ENCODE measurements at places on chromosomes 1 and 21. TPM values are rescaled to one million over a fixed set of nuclear protein-coding genes. Genes with fewer than 3 reads are reported as not detected.

- no peak for DNase-seq
- H3K36me3 ChIP-seq: no peaks in the 10 kb centered on the region
- peaks cover 45% of the 10 kb centered on the region for H3K27me3 ChIP-seq
Measured at GRCh38 chr1:39681294-39681693, 9.4 kb upstream of the NT5C1A start.

- no peak overlapping the region for H3K4me3 ChIP-seq
- DNase-seq: no peak
- H3K27me3 ChIP-seq: peaks cover 23% of the 10 kb centered on the region
- no peaks in the 10 kb centered on the region for H3K36me3 ChIP-seq
- H3K27ac ChIP-seq: no peak overlapping the region
Measured at GRCh38 chr21:34357889-34358288, 5.9 kb upstream of the KCNE2 start.

- DNase-seq: no peak
- no peaks in the 10 kb centered on the region for H3K4me1 ChIP-seq
- no peak overlapping the region for H3K27ac ChIP-seq
Measured at GRCh38 chr1:11952455-11953109, 18.1 kb downstream of the PLOD1 start.

GRCh38 chr1:241389400-241389799 is 32.4 kb upstream of the RGS7 start:
- DNase-seq: no peak
- H3K36me3 ChIP-seq: no peaks in the 10 kb centered on the region
- no peak overlapping the region for H3K27ac ChIP-seq
- H3K4me3 ChIP-seq: no peak overlapping the region
- peaks cover 3% of the 10 kb centered on the region for H3K27me3 ChIP-seq

GRCh38 chr1:208192995-208193394 is 51.2 kb downstream of the PLXNA2 start:
- H3K27me3 ChIP-seq: no peaks in the 10 kb centered on the region
- peaks cover 44% of the 10 kb centered on the region for H3K36me3 ChIP-seq
- H3K4me1 ChIP-seq: peaks cover 37% of the 10 kb centered on the region
- no peak for DNase-seq

DNA sequence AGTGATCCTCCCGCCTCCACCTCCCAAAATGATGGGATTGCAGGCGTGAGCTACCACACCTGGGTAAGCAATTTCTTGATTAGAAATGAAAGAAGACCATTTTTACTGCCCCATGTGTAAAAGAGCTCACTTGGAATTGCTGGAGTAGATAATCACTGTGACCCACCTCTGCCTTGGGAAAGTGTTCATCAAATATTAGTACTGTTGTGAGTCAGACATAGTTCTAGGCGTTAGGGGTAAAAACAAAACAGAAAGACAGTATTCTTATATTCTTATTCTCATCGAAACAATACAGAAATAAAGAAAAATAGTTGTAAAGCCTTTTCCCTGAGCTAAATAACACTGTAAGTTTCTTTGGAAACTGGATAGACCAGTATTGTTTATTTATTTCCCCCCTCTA is 36.2 kb downstream of the CELF3 start:
- H3K4me3 ChIP-seq: peak overlapping the region; percentile 77
- peaks cover 34% of the 10 kb centered on the region for H3K4me1 ChIP-seq
- H3K27me3 ChIP-seq: no peaks in the 10 kb centered on the region
- DNase-seq: peak; percentile 26
- H3K36me3 ChIP-seq: 0 out of 2 replicates have a peak, but pooled peaks cover 8% of the 10 kb centered on the region

DNA sequence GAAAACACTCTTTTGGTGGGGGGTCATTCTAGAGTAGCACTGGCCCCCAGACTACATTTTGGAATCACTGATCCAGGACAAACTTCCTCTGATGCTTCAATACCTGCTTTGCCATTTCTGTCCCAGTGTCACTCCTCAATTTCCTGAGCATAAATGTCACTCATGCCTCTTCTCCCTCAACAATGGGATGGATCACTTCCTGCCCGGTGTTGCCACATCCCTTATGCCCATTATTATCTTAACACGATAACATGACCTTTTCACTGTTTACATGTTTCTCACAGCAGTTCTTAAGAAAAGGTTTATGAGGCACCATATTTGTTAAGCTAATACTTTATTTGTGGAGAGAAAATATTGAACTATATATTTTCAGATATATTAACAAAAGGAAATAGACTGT is 3.9 kb upstream of the ITLN1 start:
- no peaks in the 10 kb centered on the region for H3K4me1 ChIP-seq
- no peak overlapping the region for H3K27ac ChIP-seq
- peaks cover 3% of the 10 kb centered on the region for H3K27me3 ChIP-seq
- H3K36me3 ChIP-seq: no peaks in the 10 kb centered on the region

- H3K27ac ChIP-seq: no peak overlapping the region
- peaks cover 4% of the 10 kb centered on the region for H3K36me3 ChIP-seq
- no peaks in the 10 kb centered on the region for H3K27me3 ChIP-seq
Measured at GRCh38 chr1:231757101-231757404, 130.5 kb downstream of the DISC1 start.

GRCh38 chr21:25493722-25494121 is 113.6 kb downstream of the MRPL39 start:
- peaks cover 22% of the 10 kb centered on the region for H3K4me1 ChIP-seq
- H3K4me3 ChIP-seq: no peak overlapping the region
- no peak overlapping the region for H3K27ac ChIP-seq
- DNase-seq: no peak
- no peaks in the 10 kb centered on the region for H3K27me3 ChIP-seq

DNA sequence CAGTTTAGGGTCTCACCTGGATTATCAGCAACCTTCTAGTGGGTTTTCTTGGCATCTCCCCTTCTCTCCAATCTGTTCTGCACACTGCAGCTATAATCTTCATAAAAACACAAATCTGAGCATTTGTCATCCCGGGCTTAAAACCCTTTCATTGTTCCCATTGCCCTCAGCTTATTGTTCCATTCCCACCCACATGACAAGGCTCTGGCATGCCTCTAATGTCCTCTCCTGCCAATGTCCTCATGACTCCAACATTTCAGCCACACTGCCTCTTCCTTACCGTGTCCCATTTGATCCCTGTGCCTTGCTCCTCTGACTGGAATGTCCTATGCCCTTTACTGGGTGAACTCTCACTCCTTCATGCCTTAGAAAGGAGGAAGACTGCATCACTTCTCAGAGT is 7.5 kb upstream of the DPH2 start:
- no peak overlapping the region for H3K27ac ChIP-seq
- no peak for DNase-seq
- H3K4me3 ChIP-seq: no peak overlapping the region

DNA sequence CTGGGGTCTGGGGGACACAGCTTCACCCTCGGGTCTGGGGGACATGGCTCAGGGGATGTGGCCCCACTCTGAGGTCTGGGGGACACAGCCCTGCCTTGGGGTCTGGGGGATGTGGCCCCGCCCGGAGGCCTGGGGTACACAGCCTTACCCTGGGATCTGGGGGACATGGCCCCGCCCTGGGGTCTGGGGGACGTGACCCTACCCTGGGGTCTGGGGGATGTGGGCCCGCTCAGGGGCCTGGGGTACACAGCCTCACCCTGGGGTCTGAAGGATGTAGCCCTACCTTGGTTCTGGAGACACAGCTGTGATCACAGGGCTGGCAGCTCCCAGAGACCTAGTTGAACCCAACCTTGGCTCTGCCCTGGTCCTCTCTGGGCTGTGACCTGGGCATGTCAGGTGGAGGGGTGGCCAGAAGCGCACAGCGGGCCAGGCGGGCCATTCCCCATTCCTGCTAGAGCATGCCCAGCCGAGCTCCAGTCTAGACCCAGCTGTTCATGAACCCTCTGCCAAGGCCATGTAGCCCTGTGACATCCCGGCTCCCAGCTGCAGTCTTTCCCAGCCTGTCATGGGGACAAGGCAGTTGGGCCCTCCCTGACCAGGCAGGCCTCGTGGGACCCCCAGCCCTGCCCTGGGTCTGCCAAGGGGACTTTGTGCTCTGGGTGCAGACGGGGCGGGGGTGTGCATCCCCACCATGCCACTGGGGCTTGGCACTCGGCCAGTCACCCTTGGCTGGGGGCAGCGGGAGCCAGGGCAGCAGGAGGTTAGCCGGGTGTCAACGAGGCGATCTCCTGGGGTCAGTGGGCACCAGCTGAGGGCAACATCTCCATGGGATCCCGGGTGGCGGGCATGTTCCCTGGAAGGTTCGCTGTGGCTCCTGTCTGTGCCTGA is 43.9 kb downstream of the WNT9A start:
- no peak overlapping the region for H3K27ac ChIP-seq
- peaks cover 3% of the 10 kb centered on the region for H3K27me3 ChIP-seq
- H3K4me1 ChIP-seq: no peaks in the 10 kb centered on the region
- H3K4me3 ChIP-seq: no peak overlapping the region
- no peaks in the 10 kb centered on the region for H3K36me3 ChIP-seq
- DNase-seq: no peak

- peaks cover 52% of the 10 kb centered on the region for H3K27me3 ChIP-seq
- no peak overlapping the region for H3K27ac ChIP-seq
- peaks cover 12% of the 10 kb centered on the region for H3K4me1 ChIP-seq
- peak overlapping the region; percentile 73 for H3K4me3 ChIP-seq
- H3K36me3 ChIP-seq: no peaks in the 10 kb centered on the region
Measured at GRCh38 chr1:159188375-159188788, 16.3 kb upstream of the ACKR1 start.

DNA sequence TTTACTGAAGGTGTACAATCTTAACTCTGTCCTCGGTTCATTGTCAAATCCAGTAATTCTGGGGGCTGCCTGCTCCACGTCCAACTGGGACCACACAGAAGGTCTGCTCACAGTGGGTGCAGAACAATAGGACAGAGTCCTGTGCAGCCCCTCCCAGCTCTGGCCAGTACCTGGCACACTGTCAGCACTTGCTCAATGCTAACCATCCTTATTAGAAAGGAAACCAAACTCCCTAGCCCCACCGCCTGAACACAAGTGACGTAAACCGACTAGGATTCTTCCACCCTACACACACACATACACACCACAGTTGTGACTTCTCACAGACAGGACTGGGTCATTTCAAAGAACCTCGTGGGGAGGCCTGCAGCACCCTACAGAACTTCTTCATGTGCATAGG is 5.2 kb downstream of the BCAR3 start:
- DNase-seq: no peak
- 0 out of 2 replicates have a peak, but pooled peaks cover 2% of the 10 kb centered on the region for H3K27me3 ChIP-seq
- H3K36me3 ChIP-seq: peaks cover 48% of the 10 kb centered on the region
- no peak overlapping the region for H3K4me3 ChIP-seq
- peak overlapping the region; percentile 76 for H3K27ac ChIP-seq
- H3K4me1 ChIP-seq: peaks cover 87% of the 10 kb centered on the region

- H3K4me3 ChIP-seq: no peak overlapping the region
- DNase-seq: no peak
- H3K36me3 ChIP-seq: no peaks in the 10 kb centered on the region
- H3K4me1 ChIP-seq: no peaks in the 10 kb centered on the region
- H3K27me3 ChIP-seq: peaks cover 9% of the 10 kb centered on the region
- no peak overlapping the region for H3K27ac ChIP-seq
Measured at GRCh38 chr21:44503901-44504399, 36.0 kb downstream of the KRTAP10-1 start.

DNA sequence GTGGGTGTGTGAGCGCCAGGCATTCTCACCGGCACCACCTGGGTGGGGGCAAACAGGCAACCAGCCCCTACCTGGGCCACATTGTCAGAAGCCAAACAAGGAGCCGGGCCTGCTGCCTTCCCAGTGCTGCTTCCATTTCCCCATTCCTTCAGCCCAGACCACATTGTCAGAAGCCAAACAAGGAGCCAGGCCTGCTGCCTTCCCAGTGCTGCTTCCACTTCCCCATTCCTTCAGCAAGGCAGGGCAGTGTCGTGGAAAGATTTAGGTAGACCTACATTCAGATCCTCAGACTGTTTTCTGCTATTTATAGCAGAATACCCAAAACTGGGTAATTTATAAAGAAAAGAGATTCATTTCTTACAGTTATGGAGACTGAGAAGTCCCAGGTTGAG is 47.0 kb upstream of the EFHD2 start:
- DNase-seq: no peak
- peaks cover 7% of the 10 kb centered on the region for H3K4me1 ChIP-seq
- H3K27ac ChIP-seq: no peak overlapping the region
- peaks cover 10% of the 10 kb centered on the region for H3K27me3 ChIP-seq
- no peak overlapping the region for H3K4me3 ChIP-seq
- H3K36me3 ChIP-seq: no peaks in the 10 kb centered on the region

DNA sequence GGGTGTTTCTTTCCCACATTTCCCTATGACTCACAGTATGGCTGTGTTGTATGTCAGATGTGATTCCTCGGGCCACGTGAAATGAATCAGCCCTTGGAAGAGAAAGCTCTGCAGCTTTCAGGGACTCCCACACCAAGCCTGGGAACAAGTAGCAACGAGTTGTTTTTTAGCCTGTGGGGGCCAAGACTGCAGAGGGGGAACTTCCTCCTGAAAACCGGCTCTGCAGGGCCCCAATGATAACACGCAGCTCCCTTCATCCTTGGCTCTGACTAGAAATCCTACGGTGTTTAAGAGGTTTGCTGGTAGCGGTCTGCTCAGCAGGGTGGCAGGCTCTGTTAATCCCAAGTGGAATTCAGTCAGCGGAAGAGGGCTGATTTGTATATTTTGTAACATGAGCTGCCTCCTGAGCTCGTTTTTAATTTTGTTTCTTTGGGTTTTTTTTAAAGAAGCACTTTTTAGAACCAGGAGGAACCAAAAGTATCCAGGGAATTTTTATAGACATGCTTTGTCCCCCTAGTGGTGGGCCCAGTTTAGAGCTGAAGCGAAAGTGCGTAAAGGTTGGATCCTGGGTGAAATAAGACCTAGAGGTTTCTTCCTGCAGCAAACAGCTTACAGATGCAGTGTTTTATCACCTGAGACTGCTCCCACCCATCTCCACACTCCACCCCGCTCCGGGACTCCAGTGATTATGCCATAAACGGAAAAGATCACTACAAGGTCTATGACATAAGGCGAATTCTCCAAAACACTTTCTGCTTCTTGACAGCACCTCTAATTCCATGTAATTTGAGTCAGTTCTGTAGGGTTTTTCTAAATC is 48.8 kb downstream of the LAMC2 start:
- H3K27me3 ChIP-seq: no peaks in the 10 kb centered on the region
- H3K4me3 ChIP-seq: peak overlapping the region; percentile 76

GRCh38 chr1:47317841-47318240 is 3.9 kb upstream of the STIL start:
- H3K27me3 ChIP-seq: peaks cover 2% of the 10 kb centered on the region
- no peaks in the 10 kb centered on the region for H3K36me3 ChIP-seq
- H3K27ac ChIP-seq: peak overlapping the region; percentile 96
- peak; percentile 97 for DNase-seq
- no peak overlapping the region for H3K4me3 ChIP-seq
- H3K4me1 ChIP-seq: peaks cover 18% of the 10 kb centered on the region

LRRC53 gene
- total RNA-seq: not detected

KCNJ6 gene
- total RNA-seq: not detected

OR14A16 gene
- not detected for total RNA-seq

TRIM17 gene
- not detected for total RNA-seq

ILDR2 gene
- not detected for total RNA-seq

HFM1 gene
- not detected for total RNA-seq

KRTAP19-1 gene
- total RNA-seq: not detected

S100A9 gene
- total RNA-seq: not detected

TFF3 gene
- not detected for total RNA-seq
